ENCODE measurements at places on chromosomes 1 and 21. TPM values are rescaled to one million over a fixed set of nuclear protein-coding genes. Genes with fewer than 3 reads are reported as not detected.

The LRRC3 gene
- total RNA-seq = 2.4 TPM

The CRP gene
- total RNA-seq = not detected

The FOXO6 gene
- total RNA-seq = 16.2 TPM

The LRRC39 gene
- 132 TPM for total RNA-seq

The CLEC20A gene
- total RNA-seq = not detected

The GPBP1L1 gene
- 148 TPM for total RNA-seq

The UMODL1 gene
- 0.10 TPM for total RNA-seq

The ALX3 gene
- total RNA-seq = not detected

The FAM72A gene
- 1.1 TPM for total RNA-seq

The SPRR2G gene
- total RNA-seq = not detected

The RGS18 gene
- total RNA-seq = 2.7 TPM

The INSRR gene
- total RNA-seq = 0.21 TPM

The A3GALT2 gene
- total RNA-seq = not detected

The ACTA1 gene
- total RNA-seq = 4,424 TPM

The DNASE2B gene
- 2.1 TPM for total RNA-seq

The ILDR2 gene
- 6.7 TPM for total RNA-seq

The KRTAP13-4 gene
- total RNA-seq = not detected

The EPRS1 gene
- 110 TPM for total RNA-seq

The FCRL2 gene
- 0.10 TPM for total RNA-seq

The SIPA1L2 gene
- total RNA-seq = 71.3 TPM

The LIN9 gene
- 9.1 TPM for total RNA-seq

The BMP8B gene
- total RNA-seq = 2.7 TPM

The MAP3K21 gene
- total RNA-seq = 1.4 TPM
